ENCODE measurements at places on chromosomes 5 and 9.
A peak's percentile ranks its signal among the peaks of the same experiment; 100 is the strongest.

DNA sequence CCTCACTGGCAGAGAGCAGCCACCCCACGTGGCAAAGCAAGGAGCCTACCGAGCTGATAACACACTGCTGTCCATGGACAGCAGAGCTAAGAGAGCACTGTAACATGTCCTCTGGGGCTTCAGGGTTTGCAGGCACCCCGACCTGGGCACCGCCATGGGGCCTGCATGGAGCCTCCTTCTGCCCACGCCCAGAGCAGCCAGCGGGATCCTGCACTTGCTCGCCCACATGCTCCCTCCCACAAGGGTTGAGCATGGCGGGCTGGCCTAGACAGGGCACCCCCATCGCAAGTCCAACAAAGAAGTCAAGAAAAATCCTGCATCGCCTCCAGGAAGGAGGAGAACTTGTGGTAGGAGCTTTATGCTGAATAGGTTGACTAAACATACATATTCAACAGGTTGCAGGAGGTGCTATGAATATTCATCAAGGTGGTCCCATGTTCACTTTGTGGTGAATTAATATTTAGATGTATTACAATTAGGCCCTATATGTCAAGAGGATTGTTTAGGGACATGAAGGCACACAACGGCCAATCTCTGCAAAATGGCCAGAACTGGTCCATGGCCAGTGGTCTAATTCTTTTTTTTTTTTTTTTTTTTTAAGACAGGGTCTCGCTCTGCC is 3.8 kb upstream of the MIGA2 start:
- no peak for DNase-seq

DNA sequence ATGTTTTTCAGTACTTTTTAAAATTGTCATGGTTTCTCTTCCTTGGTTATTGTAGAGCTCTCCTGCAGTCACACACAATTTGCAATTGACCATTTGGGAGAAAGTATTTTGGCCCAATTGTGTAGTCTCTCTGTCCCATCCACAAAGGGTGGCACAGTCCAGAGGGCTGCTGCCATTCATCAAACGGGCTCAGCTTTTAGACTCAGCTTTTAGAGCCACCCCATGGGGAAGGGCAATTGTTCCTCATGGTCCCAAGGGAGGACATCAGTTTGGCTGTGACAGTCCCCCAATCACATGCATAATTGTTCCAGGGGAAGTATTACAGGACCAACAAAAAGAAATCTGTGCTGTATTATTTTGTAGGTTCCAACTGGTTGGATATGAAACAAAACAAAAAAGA is 207.6 kb downstream of the ZNF462 start:
- no peak for DNase-seq

GRCh38 chr9:19050637-19051591 is 1.7 kb downstream of the RRAGA start:
- DNase-seq, result no peak

GRCh38 chr9:18023332-18023731 is 444.5 kb downstream of the SH3GL2 start:
- DNase-seq, result no peak

- DNase-seq, result no peak
Observed at GRCh38 chr5:171496456-171496855, 77.0 kb downstream of the FGF18 start.

- no peak for DNase-seq
Observed at GRCh38 chr5:67094476-67095300, 101.9 kb downstream of the CD180 start.

- DNase-seq, result no peak
Observed at GRCh38 chr9:137021979-137022661, 5.9 kb downstream of the ABCA2 start.

DNA sequence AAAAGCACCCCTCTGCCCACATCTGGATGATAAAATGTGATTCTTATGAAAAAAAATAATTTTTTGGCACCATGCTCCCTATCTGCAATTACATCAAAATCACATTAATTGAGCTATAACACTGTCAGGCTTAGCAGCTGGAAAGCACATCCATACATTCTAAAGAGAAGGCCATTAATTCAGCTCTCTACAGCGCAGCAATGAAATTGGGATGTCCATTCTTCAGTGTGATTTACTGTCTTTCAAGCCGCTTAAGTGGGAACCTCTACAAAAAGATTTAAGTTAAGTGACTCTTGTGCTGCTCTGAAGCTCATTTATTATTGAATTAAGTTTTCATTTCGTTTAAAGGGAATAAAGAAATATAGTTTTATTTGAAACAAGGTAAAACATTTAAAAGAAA is 171.3 kb downstream of the EBF1 start:
- no peak for DNase-seq

DNA sequence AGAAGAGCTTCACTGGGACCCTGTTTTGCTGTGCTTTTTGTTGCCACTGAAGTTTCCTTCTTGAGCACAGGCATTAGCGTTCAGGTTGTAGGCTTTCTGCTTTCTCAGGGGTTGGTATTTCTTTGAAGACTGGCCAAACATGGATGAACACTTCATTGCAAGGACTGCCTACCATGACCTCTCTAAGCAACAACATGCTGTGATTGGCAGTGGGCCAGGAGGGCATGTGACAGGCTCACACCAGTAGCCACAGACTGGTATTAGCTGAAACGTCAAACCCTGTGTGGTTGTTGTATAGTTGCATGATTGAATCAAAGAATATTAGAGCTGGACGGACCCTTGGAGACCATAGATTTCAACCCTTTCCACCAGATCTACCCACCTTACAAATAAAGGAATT is 20.0 kb upstream of the MLANA start:
- no peak for DNase-seq

DNA sequence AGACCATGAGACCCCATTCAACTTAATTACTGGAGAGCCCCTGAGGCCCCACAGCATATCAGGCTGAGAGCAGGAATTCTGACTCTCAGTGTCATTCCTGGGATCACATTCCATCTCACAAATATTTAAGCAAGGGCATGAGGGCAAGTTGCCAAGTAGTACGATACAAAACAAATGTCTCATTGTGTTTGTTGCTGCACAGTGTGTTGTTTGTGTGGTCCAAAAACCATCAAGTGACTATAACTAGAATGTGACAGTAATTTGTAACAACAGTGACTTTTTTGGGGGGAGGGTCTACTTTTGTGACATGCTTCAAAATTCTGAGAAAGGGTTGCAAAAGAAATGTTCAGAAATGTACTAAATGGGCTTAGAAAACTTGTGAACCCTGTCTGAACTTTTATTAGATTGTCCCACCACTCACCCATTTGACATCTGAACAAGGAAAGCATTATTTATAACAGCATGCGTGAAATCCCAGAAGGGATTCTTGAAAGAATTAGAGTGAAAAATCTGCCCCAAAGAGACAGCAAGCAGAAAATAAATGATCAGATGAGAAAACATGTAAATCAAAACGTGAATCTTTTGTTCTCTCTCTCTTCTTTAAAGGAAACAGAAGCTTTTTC is 347.0 kb downstream of the NTRK2 start:
- no peak for DNase-seq

DNA sequence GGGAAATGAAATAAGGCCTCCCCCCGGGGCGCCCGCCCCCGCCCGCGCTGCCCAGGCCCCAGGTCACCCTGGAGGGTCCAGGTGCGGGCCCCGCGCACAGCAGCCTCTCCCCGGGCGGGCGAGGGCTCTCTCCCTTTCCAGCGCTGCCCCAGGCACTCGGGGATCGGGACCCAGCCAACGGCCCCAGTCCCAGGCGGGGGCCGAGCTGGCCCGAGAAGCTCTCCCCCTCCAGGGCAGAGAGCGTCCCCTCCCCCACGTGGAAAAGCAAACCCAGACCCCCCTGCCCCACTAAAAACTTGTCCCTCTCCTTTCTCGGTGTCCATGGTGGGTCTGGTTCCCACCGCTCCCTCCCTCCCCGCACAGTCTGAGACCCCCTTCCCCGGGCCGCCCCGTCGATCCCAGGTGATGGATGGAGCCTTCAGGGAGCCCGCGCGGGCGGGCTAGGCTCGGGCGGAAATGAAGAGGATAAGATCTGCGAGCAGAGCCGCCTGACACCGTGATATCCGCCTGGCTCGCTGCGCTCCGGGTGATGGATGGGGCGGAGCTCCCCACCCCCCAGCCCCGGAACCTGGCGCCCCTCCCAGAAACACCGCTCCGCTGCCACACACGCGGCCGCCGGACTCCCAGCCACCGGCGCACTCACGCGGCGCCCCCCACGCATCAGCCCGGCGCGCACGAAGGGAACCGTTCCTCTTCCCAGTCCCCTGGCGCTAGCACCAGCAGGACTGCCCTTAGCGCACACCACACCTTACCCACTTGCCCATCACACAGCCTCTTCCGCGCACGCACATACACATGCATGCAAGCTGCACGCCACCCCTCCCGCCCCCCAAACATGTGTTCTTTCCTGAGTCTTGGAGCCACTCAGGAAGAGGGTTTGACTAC is 81.7 kb upstream of the ZBTB43 start:
- no peak for DNase-seq

DNA sequence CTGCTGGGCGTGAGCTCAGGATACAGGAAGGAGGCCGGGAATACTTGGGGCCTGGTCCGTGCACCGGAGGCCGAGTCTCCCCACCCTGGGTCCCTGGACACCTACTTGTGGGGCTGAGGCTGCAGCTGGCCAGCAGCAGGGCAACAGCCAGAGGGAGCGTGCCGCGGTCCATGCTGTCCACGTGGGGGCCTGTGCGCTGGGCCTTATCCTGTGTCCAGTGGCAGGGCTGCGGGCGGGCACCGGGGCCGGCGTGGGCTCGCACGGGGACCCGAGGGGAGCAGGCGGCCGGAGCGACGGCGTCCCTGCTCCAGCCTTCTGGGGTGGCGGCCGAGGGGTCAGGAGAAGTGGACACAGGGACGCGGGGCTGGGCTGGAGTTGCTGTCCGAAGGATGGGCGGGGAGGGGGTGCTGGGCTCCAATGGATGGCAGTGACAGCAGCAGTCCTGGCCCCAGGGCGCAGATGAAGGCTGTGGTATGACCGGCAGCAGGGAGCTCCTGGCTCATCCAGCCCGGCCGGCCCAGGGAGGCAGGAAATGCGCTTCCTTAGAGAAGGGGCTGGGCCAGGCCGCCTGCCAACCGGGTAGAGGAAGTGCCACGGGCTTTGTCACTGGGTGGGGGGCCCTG is at the start of gene ENG:
Gene ENG (minus strand): TSS at position 475 of the 623 bp plus-strand sequence. CDS start 303 bp downstream, at position 172.
- DNase-seq, result peak; percentile 88

GRCh38 chr5:31866166-31866565 is 227.2 kb downstream of the PDZD2 start:
- DNase-seq, result no peak

DNA sequence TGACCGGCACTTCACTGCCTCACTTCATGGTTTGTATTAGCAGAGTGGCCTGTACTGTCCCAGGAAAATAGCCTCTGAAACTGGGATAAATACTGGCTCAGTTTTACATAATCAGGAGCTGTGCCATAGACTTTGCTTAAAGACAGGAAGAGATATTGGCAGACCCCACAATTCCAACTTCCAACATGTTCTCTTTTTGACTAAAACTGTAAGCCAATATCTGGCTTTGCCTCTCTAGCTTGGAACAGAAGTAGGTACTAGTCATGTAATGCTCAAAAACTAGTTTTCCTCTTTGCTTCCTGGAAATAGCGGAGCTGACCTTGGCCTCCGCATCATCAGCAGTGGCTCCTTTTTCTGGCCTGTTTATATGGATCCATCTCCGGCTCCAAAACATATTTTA is 276.9 kb downstream of the CDH9 start:
- no peak for DNase-seq

GRCh38 chr5:124883681-124884080 is 137.2 kb upstream of the ZNF608 start:
- DNase-seq, result no peak

GRCh38 chr5:152372875-152373274 is 32.2 kb downstream of the NMUR2 start:
- no peak for DNase-seq

GRCh38 chr5:176174345-176175025 is 63.7 kb upstream of the SIMC1 start:
- DNase-seq, result no peak

DNA sequence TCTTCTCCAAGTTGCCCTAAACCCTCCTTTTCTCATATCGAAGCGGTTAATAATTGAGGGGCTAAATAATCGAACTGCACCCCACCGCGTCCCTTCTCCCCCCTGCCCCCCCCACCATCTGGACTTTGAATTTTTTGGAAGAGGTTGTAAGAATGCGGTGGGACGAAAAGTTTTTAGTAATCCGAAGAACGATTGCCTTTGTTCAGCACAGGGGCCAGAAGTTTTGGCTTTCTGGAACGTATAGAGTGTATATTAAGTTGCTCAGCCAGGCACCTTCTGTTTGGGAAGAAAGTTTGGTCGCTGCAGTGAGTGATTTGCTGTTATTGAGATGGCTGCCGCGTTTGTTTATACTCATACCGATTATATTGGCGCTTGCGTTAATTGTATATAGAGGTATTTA is 518 bp downstream of the ERBIN start:
- DNase-seq, result no peak

GRCh38 chr5:153885141-153885540 is 153.6 kb downstream of the FAM114A2 start:
- DNase-seq, result no peak

DNA sequence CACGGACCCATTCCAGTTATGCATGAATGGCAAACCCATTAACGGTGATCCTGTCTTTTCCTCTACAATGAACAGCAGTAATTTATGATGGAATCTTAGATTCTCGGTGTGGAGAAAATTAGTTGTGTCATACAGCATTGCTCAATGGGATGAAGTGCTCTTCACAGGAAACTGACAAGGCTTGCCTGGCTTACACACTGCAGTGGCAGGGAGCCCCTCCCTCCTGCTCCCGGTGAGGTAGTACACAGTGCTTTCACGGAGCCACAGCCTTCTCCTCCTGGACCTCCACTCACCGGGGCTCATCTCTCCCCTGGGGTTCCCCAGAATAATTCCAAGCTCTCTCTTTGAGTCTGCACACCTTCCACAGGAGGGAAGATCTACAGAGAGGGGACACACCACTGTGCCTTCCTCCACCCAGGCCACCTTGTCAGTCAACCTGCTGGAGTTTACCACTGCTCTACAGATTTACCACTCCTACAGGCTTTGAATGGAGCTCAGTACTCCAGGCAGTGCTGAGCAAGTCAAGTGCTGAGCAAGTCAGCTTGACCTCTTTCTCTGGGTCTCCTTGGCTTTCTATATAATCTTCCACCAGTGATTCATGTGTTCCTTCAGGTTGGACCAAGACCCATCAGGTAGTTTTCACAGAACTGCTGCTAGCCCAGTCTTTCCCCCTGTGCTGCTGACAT is 59.1 kb upstream of the TBC1D2 start:
- DNase-seq, result no peak

DNA sequence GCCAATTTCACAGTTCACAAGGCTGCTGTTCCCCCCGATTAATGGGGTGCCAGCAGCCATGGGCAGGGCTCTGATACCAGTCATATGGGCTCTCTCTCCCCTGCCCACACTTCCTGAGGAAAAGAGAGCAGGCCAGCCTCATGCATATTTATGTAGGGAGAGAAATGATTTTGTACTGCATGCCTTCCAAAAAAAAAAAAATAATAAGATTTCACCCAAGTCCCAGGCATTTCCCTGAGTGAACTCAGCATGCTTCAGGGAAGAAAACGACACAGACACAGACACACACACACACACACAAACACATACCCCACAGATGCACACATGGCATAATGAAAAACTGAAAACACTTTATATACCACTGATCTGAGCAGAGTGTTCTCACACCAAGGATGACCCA is 232.8 kb downstream of the ASTN2 start:
- DNase-seq, result no peak
